Smooth muscle cell of the brain vasculature (primary cell): ENCODE measurements at places on chromosomes 12 and 14.

DNA sequence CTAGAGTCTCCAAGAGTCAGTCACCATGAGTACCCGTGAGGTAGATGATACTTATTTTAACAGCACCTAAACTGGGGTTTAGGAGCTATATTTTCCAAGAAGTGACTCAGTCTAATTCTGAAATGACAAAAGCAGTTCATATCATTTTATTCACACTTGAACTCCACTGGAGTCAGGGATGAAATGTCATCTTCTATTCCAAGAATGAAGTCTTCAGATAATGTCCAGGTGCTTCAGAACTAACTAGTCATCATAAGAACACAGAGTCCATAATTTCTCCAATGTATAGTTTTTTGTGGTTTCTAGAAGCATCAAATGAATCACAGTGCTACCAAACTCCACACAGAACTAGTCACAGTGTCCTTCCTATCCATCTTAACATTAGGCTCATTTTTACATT lies 13.3 kb downstream of the DNM1L start:
- no peak for DNase-seq

- DNase-seq = no peak
Observed at GRCh38 chr12:108966378-108967151, 54.3 kb downstream of the SVOP start.

GRCh38 chr12:39503439-39503838 lies 60.5 kb upstream of the KIF21A start:
- DNase-seq = no peak

- no peak for DNase-seq
Observed at GRCh38 chr12:52043386-52044212, 7.6 kb upstream of the NR4A1 start.

DNA sequence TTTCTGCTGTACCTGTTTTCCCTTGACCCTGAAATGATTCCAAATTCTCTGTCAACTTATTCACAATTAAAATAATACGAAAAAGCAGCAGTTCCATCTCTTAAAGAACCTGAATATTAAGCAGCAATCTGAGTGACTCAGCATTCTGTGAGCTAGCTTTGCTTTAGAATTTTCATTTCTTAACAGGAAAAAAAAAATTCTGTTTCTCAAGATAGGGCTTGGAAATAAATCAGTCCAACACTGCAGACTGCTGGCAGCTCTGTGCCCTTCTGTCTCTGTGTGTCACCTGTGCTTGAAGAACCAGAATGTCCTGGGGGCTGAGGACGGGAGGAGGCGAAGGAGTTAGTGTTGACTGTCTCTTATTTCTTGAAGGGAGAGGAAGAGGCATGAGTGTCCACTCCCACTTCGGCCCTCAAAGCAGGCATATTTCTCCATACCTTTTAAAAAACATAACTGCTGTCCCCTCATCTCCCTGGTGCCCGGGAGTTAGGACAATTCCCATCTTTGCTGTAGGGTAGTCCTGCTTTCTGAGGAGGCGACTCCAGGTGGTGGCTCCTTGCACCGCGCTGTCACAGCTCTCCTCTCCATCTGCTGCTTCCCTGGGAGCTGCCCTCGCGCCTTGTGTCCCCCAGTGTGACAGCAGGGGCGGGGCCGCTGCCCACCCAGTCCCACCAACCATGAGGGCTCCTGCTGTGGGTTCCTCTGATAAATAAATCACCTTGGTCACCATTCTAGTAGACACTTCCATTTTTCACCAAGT lies 203.1 kb downstream of the CALM1 start:
- no peak for DNase-seq

- DNase-seq = no peak
Observed at GRCh38 chr14:66508846-66509621, 1.1 kb downstream of the GPHN start.

GRCh38 chr12:97461553-97461952 lies 1.1 kb upstream of the RMST start:
- DNase-seq = no peak

GRCh38 chr14:93398491-93398890 lies 32.2 kb upstream of the UNC79 start:
- no peak for DNase-seq

DNA sequence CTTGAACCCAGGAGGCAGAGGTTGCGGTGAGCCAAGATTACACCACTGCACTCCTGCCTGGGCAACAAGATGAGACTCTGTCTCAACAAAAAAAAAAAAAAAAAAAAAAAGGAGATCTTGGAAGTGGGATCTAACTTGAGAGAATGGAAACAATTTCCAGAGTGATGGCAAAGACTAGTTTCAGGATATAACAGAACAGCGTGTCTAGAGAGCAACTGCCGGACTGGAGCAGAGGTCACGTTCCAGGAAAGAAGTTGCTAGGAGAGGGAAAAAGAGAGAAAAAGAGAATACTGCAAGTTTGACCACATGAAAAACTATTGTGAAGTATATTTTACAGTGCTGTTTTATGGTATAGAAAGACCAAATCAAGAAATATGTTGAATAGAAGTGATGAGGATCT lies 118.0 kb downstream of the MON2 start:
- no peak for DNase-seq

DNA sequence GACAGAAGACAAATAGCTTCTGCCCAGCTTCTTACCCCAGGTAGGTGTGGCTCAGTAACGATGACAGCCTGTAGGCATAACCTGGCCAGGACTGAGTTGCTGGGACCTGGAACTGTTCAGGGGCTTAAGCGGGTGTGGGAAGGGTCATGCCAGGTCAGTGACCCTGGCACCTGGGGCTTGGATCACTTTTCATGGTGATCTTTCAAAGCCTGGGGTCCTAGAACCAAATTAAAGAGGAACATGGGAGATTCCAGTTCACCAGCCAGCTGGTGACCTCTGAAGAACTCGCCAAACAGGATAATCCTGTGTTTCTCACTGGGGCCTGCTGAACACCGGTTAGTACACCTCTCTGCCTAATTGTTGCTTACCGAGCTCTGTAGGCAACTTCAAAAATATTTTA lies 102.6 kb upstream of the LMNTD1 start:
- DNase-seq = no peak

- no peak for DNase-seq
Observed at GRCh38 chr12:124057691-124058090, 84.7 kb downstream of the ZNF664 start.

DNA sequence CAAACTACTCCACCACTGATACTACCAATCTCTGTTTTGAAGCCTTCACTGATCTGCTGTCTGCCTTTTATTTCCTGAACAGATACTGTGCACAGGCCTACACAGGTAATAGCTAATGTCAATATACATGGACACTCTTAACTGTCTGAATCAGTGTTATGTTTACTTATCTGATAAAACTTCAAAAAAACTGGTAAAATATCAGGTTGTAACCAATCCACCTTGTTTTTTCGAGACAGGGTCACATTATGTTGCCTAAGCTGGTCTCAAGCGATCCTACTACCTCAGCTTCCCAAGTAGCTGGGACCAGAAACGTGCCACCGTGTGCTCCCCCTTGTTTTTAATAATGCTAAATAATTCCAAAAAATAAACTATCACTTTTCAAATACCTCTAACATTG lies 43.5 kb downstream of the HECTD1 start:
- no peak for DNase-seq

- no peak for DNase-seq
Observed at GRCh38 chr12:2382370-2383155, 329.8 kb downstream of the CACNA1C start.

DNA sequence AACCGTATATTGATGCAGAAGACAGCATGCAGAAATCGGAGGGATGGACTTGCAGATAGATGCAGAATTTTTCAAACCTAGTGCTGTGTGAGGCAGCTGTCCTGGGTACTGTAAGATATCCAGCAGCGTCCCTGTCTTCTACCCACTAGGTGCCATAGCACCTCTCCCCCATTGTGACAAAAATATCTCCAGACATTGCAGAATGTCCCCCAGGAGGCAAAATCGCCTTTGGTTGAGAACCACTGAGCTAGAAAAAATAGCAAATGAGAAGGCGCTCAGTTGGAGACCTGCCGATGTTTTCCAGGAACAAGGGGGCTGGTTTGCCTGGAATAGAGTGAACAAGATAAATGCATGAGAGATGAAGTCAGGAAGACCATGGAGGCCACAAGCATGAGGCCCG lies 67.9 kb upstream of the TMEM132D start:
- no peak for DNase-seq
